ENCODE measurements at places on chromosomes 6 and 20. TPM values are rescaled to one million over a fixed set of nuclear protein-coding genes. Genes with fewer than 3 reads are reported as not detected.

DNA sequence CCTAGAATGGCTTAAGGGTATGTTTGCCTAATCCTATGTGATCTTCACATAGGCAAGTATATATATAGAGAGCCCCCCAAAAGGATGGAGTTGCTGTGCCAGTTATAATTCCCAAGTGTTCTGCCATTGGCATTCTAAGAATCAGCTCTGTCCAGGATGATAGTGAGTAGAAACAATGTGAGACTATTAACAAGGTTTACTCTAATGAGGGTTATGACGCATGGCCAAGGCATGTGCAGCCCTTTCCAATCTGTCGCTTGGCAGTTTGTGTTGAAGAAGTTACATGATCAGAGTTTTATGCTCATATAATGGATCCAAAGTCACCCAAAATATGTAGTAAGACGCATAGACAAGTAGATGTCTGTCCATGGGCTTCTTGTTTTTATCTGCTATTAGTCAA lies 33.6 kb downstream of the VGLL2 start:
- no peak for DNase-seq
- H3K36me3 ChIP-seq, result no peaks in the 10 kb centered on the region
- H3K4me3 ChIP-seq, result no peak overlapping the region
- no peaks in the 10 kb centered on the region for H3K27me3 ChIP-seq
- no peaks in the 10 kb centered on the region for H3K4me1 ChIP-seq
- no peak overlapping the region for H3K27ac ChIP-seq

- H3K4me3 ChIP-seq, result no peak overlapping the region
- H3K4me1 ChIP-seq, result peaks cover 12% of the 10 kb centered on the region
- no peaks in the 10 kb centered on the region for H3K27me3 ChIP-seq
Measured at GRCh38 chr20:22579119-22579427, 5.3 kb downstream of the FOXA2 start.

GRCh38 chr20:64152906-64153305 lies 11.3 kb upstream of the MYT1 start:
- no peaks in the 10 kb centered on the region for H3K4me1 ChIP-seq
- no peaks in the 10 kb centered on the region for H3K36me3 ChIP-seq
- DNase-seq, result no peak
- H3K27ac ChIP-seq, result no peak overlapping the region

GRCh38 chr20:25008388-25009217 lies 16.1 kb upstream of the APMAP start:
- no peak for DNase-seq
- H3K27me3 ChIP-seq, result no peaks in the 10 kb centered on the region
- H3K36me3 ChIP-seq, result no peaks in the 10 kb centered on the region
- no peak overlapping the region for H3K4me3 ChIP-seq
- H3K27ac ChIP-seq, result no peak overlapping the region
- H3K4me1 ChIP-seq, result no peaks in the 10 kb centered on the region

DNA sequence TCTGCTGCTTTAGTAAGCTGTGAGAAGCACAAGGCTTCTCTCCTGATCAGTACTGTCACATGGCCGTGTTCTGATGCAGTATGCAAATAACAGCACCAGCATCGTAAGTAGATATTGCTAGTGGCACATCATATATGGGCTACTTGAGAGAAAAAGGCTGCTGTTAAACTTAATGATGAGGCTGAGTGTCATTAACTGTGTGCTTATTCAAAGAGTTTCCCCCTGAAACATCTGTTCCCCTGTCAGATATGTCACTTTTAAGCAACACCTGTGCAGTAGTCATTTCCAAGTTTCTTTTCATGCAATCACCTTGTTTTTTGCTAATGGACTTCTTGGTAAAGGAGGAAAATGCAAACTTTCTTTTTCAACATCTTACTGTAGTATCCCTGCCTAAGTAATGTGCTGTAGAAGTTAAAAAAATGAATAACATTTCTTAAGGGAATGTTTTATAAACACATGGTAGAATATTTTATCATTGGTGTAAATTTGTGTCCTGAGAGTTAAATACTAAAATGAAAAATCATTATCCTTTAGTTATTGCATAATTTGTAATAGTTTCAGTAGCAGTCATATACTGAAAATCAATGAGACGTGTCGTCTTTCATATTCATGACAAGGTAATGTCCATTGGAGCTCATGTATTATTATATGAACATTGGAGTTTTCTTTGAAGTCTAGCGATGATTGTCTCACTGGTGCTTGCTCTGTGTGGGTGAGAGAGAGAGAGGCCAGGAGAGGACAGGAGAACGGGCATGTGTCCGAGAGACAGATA lies 366.3 kb downstream of the CDKAL1 start:
- no peaks in the 10 kb centered on the region for H3K4me1 ChIP-seq
- H3K27ac ChIP-seq, result no peak overlapping the region
- H3K36me3 ChIP-seq, result no peaks in the 10 kb centered on the region
- no peak for DNase-seq
- H3K4me3 ChIP-seq, result no peak overlapping the region

DNA sequence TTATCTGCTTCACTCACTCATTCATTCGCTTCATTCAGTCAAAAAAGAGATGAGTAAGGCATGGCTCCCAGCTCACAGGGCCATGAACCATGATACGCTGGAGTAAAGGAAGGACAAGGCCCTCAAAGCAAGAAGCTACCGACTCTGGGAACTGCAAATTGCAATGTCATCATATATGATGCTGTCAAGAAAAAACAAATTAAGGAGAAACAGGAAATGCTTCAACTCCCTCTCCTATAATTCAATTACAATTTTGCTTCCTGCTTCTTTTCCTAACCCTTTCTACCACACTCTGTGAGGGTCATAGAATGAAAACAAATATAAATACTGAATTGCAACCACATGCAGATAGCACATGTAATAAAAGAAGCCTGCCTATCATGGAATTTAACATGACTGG lies 725.7 kb upstream of the FLRT3 start:
- no peak overlapping the region for H3K4me3 ChIP-seq
- H3K4me1 ChIP-seq, result no peaks in the 10 kb centered on the region
- no peaks in the 10 kb centered on the region for H3K36me3 ChIP-seq
- H3K27ac ChIP-seq, result no peak overlapping the region

DNA sequence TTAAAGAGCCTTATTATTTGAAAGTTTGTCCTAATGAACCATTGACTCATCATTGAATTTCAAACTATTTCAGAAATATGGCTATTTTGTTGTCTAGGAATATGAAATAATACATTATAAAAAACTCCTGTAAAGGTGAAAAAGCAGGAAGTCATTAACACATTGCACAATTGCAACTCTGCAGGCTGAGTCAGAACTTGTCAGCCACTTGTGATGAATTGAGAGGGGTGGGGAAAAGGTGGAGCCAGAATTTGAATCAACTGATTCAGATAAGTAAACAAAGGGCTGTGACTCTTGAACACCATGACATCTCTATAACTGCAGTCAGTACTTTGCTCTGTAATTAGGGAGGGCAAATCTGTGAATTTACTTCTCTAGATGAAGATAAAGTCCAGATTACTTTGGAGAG lies 6.0 kb downstream of the C6orf141 start:
- no peak overlapping the region for H3K27ac ChIP-seq
- H3K27me3 ChIP-seq, result no peaks in the 10 kb centered on the region
- DNase-seq, result no peak
- H3K4me3 ChIP-seq, result no peak overlapping the region
- H3K36me3 ChIP-seq, result no peaks in the 10 kb centered on the region

DNA sequence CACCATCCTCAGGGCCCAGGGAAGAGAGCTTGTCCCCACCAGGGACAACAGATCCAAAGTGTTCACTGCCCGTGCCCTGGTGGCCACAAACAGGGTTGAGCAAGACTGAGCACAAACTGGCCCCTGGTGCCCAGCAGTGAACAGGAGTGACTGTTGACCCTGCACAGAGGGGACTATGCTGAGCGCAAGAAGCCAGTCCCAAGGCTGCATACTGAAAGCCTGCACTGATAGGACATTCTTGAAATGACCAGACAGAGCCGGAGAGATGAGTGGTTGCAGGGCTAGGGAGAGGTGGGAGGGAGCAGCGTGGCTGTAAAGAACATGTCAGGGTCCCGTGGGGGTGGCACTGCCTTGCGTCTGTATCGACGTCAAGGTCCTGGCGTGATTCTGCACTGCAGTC lies 2.9 kb upstream of the FNDC11 start:
- no peaks in the 10 kb centered on the region for H3K36me3 ChIP-seq
- no peak for DNase-seq
- no peak overlapping the region for H3K4me3 ChIP-seq
- no peaks in the 10 kb centered on the region for H3K4me1 ChIP-seq

DNA sequence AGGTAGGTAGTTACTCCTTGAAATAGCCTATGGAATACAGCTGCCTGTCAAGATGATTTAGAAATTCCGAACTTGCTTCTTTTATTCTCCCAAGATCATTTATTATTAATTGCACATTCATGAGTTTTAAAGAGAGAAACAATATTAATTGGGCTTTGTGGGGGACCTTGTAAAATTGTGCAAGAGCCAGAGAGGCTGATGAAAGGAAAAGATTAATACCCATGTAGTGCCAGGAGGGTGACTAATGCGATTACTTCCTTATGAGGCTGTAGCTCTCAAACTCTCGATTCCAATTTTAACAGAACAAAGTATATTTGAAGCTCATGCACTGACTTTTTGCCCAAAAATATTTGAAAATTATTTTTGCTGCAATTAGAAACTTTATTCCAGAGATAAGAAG lies 423.8 kb upstream of the ID4 start:
- no peaks in the 10 kb centered on the region for H3K27me3 ChIP-seq
- H3K4me3 ChIP-seq, result no peak overlapping the region
- no peaks in the 10 kb centered on the region for H3K36me3 ChIP-seq
- H3K27ac ChIP-seq, result no peak overlapping the region

- H3K4me3 ChIP-seq, result no peak overlapping the region
- no peak for DNase-seq
- H3K36me3 ChIP-seq, result no peaks in the 10 kb centered on the region
- H3K27ac ChIP-seq, result no peak overlapping the region
- H3K4me1 ChIP-seq, result no peaks in the 10 kb centered on the region
- H3K27me3 ChIP-seq, result no peaks in the 10 kb centered on the region
Measured at GRCh38 chr6:82068721-82069120, 178.8 kb downstream of the IBTK start.

DNA sequence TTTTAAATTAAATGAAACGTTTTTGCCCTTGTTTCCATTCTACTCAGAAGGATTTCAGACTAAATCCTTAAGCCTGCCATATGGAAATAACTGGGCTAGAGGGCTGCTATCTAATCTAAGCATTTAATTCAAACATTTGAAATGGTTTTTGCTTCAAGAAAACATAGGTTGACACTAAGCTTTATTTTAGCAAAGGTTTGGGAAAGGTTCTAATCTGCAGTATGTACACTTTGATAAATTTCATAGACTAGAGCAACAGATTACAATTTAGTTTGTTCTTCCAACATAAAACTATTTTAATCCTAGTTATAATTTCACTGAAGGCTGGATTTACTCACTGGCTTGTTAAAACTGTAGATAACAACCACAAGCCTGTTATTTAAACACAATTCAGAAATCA lies 72.1 kb downstream of the TMEM200A start:
- no peaks in the 10 kb centered on the region for H3K27me3 ChIP-seq
- H3K36me3 ChIP-seq, result no peaks in the 10 kb centered on the region
- H3K4me3 ChIP-seq, result no peak overlapping the region
- no peaks in the 10 kb centered on the region for H3K4me1 ChIP-seq
- H3K27ac ChIP-seq, result no peak overlapping the region
- no peak for DNase-seq

DNA sequence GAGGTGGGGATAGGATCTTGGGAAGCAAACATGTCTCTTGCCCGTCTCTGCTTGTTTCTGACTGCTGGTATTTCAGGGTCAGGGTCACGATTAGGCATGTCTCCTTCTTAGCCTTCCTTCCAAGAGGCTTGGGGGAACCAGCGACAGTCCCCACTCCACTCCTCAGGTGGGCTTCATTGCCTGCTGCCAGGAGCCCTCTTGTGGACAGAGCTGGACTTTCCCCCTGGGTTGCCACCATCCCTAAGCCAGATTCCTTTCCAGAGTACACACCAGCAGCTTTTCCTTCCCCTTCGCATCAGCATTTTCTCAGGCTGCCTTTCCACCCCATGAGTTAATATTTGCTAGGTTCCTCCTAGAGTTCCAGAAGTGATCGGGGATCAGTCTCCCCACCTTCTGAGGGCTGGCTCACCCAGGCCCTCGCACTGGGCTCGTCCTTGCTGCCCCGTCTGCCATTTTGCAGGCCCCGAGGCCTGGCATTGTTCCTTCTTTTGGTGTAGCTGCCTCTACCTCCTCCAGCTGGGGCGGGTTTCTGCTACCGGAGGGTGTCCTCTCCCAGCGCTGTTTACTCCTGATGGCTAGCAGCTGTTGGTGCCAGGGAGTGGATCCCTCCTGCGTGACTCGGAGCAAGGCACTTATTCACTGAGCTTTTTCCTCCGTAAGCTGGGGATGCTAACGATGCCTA lies 8.8 kb upstream of the C20orf144 start:
- H3K27ac ChIP-seq, result peak overlapping the region; percentile 57
- no peaks in the 10 kb centered on the region for H3K36me3 ChIP-seq
- H3K27me3 ChIP-seq, result no peaks in the 10 kb centered on the region
- H3K4me3 ChIP-seq, result no peak overlapping the region

- no peak overlapping the region for H3K4me3 ChIP-seq
- H3K4me1 ChIP-seq, result peaks cover 4% of the 10 kb centered on the region
- no peak for DNase-seq
- no peaks in the 10 kb centered on the region for H3K27me3 ChIP-seq
- peak overlapping the region; percentile 81 for H3K27ac ChIP-seq
Measured at GRCh38 chr20:58048096-58048702, 180.3 kb downstream of the ANKRD60 start.

DNA sequence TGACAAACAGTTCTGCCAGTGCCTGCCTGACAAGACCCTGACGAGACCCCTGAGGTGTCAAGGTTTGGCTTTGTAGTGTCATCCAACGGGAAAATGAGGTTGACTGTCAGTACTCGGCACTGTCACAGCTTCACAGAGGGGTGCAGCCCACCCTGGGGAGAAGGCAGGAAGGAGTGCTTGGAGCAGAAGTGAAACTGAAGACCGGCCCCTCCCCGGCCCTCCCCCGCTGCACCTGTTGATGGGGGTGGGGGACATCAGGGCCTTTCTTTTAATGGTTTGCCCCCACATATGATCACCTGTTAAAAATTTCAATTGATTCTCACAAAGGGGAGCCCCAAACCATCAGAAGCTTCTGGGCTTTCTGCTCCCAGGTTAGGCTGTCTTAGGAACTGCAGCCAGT lies 6.8 kb downstream of the PMEPA1 start:
- H3K4me1 ChIP-seq, result peaks cover 4% of the 10 kb centered on the region
- no peak for DNase-seq
- H3K27me3 ChIP-seq, result no peaks in the 10 kb centered on the region
- H3K36me3 ChIP-seq, result no peaks in the 10 kb centered on the region
- H3K27ac ChIP-seq, result peak overlapping the region; percentile 17

- no peak overlapping the region for H3K4me3 ChIP-seq
- H3K27me3 ChIP-seq, result no peaks in the 10 kb centered on the region
- no peaks in the 10 kb centered on the region for H3K36me3 ChIP-seq
- H3K27ac ChIP-seq, result no peak overlapping the region
Measured at GRCh38 chr20:3547906-3548305, 77.1 kb downstream of the ATRN start.

The IL22RA2 gene
- not detected for total RNA-seq

The RBBP8NL gene
- not detected for total RNA-seq

The SULF2 gene
- total RNA-seq, result 558 TPM

The IL17F gene
- not detected for total RNA-seq

The PRR18 gene
- total RNA-seq, result not detected

The SLC22A3 gene
- 16.1 TPM for total RNA-seq

The XRN2 gene
- total RNA-seq, result 61.1 TPM
